HTR-8/SVneo (cell line): ENCODE measurements at places on chromosomes 11 and 22.

DNA sequence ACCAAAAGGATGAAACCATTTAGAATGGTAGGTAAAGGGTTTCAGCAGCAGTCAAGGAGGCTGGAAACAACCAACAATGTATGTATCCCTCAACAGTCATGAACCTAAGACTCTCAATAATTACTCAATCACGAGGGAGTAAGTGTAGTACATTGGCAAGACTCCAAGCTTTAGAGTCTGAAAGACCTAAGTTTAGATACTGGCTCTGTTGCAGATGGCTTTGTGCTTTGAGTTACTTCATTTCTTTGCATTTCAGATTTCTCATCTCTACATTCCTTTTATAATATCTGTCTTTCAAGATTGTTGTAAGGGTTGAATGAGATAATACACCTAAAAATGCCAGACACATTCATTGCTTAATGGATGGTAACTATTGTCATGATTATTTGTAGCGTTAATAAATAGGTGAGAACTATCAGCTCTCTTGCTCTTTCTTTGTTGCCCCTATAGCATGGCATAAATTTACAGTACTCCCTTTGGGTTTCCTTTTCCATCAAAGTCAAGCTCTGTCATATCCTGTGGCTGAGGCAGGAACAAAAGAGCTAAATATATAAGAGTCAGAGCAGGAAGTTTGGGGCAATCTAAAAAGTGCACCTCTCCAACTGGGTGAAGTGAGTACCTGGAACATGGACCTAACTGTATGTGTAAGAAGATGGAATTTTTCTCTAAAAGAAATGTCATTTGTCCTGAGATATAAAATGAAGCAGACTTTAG is 228.2 kb upstream of the ZC3H12C start:
- no peak for DNase-seq

DNA sequence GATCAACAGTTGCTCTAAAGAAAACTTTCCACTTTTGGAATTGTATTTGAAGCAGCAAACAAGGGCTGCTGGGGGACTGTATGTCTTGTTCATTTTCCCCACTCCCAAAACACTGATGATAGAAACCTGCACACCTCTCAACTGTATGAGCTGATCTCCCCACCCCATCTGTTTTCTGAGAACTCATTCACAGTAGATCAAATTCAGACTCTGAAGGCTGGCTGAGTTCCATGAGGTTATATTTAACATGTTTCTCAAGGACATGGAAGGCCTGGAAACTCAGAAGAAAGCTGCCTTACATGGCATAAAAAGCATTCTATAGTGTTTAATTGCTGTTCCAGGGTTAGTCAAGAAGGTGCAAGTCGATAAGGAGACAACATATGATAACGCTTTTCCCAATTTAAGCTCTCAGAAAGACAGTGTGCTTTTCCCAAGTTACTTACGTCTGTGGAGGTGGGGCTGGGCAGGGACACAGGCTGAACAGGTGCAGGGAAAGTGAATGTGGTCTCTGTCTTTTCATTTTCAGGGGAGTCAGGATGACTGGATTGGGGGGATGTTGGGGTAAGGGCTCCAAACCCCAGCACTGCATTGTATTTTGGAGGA is 23.0 kb downstream of the LARGE2 start:
- DNase-seq, result no peak

DNA sequence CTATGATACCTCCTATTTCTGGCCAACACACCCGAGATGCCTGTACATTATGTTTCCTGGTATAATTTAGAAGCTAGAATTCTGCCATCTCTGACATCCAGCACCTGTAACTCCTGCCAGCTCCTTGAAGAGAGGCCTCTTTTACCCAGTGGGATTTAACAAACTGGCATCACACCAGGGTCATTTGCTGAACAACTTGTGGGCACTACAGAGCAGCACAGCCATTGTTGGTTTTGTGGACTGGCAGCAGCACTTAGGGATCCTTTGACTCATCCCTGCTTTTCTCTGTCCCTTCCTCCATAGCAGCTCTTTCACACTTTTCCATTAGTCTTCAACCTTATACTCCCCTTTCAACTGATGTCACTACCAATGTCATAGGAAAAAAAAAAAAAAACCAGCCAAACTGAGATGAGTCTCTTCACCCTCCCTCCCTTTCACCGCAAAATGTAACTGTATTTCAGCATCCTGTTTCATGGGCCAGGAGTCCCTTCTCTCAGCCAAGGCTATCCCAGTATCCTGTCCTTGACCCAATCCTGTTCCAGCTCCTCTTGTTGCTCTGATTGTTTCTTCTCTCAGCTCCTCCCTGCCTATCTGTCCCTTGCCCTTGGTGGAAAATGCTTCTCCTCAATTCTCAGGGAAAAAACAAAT is 68.7 kb downstream of the PPFIBP2 start:
- no peak for DNase-seq

DNA sequence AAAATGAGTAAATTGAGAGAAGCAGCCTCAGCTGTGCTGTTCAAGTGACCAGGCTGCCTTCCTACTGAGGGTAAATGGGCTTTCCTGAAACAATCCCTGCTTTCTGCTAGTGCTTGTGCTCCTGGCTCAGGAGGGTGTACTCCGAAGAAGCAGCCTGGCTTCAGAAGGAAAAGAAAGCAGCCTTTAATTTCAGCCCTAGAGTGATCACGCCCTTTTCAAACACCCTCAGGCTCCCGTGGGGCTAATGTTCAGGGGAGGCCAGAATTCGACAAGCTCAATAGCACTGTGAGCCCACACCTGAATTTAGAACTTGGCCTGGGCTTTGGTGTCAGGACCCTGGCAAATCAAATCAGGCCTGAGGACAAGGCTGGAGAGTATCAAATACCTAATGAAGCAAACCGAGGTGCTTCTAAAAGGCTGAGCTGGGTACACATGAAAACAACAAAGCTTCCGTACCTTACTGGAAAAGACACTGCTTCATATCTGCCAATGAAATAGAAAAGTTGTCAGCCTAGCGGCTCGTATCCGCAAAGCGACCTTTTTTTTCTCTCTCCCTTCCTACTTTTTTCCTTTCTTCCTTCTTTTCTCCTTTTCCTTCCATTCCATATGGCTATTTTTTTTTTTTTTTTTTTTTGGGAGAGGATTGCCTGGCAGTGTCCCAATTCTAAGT is 387.8 kb downstream of the SOX6 start:
- DNase-seq, result no peak

DNA sequence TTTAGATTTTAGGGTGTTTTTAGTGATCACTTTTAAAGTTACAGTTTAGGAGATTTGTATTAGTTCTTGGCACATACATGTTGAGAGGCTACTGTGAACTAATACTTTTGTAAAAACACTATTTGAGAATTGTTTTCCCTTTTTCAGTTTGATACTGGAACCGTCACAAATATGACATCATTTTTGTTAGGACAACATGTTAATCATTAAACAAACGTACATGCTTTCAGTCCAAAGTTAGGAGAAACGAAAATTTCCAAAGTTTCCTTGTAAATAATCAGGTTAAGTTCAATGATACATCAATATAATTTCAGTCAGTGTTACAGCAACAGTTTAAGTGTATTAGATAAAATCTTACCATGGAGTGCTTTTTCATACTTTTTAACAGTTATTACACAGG is 53.1 kb downstream of the SPECC1L start:
- DNase-seq, result no peak
